ENCODE measurements at places on chromosomes 2 and 18.

- no peak for DNase-seq
These were observed 85.9 kb upstream of the RANBP2 start for GRCh38 chr2:108633409-108633808.

- DNase-seq = no peak
These were observed 36.1 kb downstream of the HDLBP start for GRCh38 chr2:241279413-241279812.

DNA sequence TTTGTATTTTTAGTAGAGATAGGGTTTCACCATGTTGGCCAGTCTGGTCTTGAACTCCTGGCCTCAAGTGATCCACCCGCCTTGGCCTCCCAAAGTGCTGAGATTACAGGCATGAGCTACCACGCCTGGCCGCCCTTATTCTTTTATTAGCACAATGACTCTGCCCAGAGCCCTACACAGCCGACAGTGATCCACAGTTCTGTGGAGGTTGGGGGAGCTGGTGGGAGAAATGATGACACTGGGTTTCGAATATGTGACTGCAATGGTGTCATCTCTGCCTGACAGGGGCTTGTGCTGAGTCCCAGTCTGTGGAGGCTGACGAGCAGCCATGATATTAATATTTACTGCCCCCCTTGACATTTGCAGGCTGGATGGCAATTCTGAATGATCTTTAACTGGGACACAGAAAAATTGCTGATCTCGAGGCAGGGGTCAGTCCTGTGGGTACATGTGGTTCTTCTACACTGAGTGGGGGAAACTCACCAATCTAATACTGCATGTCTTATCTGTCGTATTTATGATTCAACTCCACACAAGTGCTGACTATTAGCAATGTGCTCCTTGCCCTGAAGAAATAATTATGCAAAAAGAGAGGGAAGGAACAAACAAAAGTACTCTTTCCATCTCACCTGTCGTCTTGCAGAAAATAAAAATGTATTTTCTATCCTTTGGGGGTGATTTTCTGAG lies 6.3 kb upstream of the CTAGE1 start:
- DNase-seq = no peak

DNA sequence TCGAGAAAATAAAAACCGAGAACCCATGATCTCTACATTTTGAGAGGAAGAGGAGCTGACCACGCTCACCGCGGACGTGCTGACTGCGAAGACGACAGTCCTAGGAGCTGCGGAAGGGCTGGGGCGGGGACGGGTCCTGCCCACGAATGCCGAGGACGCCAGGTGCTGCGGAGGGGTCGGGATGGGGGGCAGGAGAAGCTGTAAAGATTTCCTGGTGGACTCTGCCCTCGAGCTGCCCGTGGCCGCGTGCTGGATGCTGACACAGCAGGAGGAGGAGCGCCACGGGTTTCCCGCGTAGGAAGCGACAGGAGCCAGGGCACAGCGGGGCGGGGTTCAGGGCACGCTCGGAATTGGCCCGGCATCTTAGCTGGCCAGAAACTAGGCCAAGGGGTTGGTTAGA lies 22.2 kb downstream of the ZSCAN30 start:
- DNase-seq = no peak

- no peak for DNase-seq
These were observed 144.3 kb downstream of the KCNE4 start for GRCh38 chr2:223196331-223196730.

DNA sequence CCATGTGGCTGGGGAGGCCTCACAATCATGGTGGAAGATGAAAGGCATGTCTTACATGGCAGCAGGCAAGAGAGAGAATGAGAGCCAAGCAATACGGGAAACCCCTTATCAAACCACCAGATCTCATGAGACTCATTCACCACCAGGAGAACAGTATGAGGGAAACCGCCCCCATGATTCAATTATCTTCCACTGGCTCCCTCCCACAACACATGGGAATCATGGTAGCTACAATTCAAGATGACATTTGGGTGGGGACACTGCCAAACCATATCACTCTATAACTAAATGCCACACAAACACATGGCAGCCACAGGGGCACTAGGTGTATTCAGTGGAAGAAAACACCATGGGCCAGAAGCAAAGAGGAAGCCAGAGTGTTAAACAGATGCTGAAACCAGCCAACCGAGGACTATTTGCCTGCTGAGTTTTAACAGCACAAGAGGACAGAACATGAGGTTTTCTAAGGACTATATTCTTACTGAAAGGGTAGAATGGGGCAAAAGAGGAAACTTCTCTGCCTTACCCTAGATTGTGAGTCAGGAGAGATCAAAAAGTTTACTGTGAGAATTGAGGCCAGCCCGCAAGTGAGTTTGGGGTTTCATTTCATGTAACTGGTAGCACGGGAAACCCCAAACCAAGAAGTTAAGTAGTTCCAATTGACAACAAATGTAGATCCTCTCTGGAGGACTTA lies 49.2 kb downstream of the SIGLEC15 start:
- no peak for DNase-seq

DNA sequence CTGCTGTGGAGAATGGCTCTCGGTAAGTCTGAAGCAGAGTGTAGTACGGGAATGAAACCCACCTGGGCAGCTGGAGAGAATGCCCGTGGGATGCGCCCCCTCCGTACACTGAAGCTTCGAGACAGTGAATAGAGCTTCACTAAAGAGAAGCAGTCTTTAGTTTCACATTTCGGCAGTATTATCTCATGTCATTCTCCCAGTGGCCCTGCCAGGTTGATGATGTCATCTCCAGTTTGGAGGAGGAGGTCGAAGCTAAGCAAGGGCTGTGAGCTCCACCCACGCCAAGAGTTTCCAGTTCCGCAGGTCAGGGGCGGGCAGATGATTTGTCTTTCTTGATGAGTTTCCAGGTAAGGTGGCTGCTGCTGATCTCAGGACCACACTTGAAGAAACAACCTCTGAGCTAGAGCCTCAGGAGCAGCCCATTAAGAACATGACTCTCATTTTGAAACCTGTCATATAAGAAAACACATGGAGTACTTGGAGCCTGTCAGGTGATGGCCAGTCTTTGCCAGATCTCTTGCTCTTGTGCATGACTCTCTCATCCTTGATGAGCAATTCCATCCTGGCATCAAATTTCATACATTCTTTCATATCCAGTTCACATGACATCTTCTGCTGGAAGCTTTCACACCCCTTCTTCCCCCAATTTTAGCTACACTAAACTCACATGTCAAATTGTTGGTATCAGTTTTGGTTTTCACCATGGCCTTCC lies 475.0 kb downstream of the RNF144A start:
- no peak for DNase-seq

DNA sequence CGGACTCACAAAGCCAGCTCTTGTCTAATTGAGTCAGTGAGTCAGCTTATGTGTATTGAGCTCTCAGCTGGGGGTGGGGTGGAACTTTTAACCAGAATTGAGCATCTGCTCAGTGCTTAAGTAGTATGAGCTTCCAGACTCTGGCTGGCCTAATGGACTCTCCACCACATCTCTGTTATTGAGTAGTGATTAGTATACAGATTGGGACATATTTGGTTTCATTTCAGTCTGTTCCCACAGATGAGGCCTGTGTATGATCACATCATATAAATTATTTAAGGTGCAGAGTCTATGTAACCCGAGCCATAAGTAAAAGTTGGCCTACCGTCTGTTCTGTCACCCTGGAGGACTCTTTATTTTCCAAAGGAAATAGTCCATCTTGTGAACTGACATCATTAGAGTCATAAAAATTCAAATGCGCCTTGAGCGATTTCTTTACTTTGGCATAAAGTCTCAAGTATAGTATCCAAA lies 152.1 kb downstream of the THSD7B start:
- no peak for DNase-seq

GRCh38 chr2:39933196-39933595 lies 154.1 kb upstream of the THUMPD2 start:
- no peak for DNase-seq

Measured in non-pigmented ciliary epithelial cell (primary cell).